Activated T-cell treated with anti-CD3 and anti-CD28 coated beads, Interleukin-2, amount 50 U/mL, for 1 hour (primary cell): ENCODE measurements at places on chromosomes 6 and 20.

GRCh38 chr6:72966628-72967280 lies 258.5 kb downstream of the KHDC1L start:
- no peak for DNase-seq

GRCh38 chr20:4152696-4153235 lies 137.4 kb upstream of the RNF24 start:
- no peak for DNase-seq

- DNase-seq, result no peak
Measured at GRCh38 chr6:18136260-18136659, 13.8 kb upstream of the NHLRC1 start.

- no peak for DNase-seq
Measured at GRCh38 chr6:75581231-75581630, 20.4 kb upstream of the SENP6 start.

DNA sequence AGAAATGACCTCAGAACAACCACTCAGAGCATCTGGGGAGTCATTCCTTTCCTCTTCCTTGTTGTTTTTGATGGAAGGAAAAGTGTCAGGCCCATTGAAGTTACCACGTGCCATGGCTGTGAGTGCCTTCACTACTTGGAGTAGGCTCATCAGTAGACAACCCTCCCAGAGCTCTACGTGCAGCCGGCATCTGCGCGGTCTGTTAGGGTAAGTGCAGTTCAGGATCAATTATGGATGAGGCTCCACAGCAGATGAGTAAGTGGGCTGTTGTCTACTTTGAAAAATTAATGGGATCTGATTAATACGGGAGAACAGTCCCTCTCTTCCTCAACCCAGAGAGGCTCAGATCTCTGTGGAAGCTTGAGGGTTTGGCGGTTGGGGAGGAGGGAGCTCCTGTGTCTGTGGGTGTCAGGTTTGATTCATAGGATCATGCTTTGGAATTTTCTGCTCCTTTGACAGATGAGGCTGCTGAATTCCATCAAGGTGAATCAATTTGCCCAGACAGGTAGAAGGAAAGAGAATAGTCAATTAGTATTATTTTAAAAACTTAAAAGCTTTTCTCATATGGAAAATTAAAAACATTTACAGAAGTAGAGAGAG lies 93.8 kb upstream of the TOX2 start:
- DNase-seq, result no peak

- no peak for DNase-seq
Measured at GRCh38 chr6:13467216-13467600, 20.2 kb downstream of the GFOD1 start.

- DNase-seq, result no peak
Measured at GRCh38 chr20:5841522-5841921, 91.3 kb downstream of the SHLD1 start.

GRCh38 chr6:87075168-87075567 lies 19.7 kb downstream of the CGA start:
- DNase-seq, result no peak

- DNase-seq, result no peak
Measured at GRCh38 chr6:44481760-44482159, 94.3 kb downstream of the CDC5L start.

DNA sequence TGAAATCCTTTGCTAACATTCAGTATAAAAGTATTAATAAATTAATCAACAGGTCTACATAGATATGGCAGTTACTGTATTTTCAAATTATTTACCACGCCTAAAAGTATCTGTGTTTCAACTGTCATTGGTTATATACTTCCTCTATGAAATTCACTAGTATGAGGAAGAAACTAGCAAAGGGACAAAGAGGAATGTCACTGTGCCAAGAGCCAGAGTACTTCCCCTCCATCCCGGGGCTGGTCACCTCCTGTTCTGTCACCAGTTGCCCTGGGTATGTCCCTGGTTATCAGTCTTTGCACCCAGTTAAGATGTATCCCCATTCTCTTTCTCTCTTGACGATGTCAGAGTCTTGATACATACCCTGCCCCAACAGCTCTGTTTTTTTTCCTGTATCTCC lies 476.8 kb upstream of the SOX4 start:
- DNase-seq, result no peak

DNA sequence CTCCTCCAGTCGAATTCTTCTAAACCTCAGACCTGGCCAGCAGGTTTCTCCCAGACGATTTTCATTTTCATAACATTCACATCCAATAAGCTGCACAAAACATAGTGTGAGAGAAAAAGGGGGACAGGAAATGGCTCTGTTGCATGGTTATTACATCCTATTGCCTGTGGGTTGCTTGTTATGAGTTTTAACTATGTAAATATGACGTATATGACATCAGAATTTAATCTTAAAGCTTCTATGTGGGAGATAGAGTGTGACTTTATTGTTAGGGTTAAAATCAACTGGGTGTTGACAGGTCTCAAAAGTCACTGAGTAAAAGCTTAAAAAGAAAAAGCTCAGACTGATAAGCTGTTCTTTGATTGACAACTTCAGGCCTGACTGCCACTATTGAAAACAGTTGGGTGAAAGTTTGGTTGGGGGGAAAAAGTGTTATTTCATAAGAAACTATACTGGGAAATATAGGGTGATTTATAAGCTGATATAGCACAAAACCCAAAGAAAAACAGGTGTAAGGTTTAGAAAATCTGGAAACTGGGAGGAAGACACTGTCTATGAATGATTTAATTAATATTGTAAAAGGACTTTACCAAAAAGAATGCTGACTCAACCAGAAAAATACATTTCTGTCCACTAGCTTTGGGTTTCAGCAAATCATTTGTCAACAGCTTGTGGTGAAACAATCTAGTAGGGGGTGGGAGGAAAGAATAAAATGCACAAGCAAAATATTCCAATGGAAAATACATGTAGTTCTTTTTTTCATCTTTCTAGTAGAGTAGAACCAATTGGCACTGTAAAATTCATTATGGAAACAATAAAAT lies 134.1 kb upstream of the CEP162 start:
- DNase-seq, result no peak

GRCh38 chr20:38255393-38255792 lies 5.1 kb downstream of the KIAA1755 start:
- DNase-seq, result no peak

DNA sequence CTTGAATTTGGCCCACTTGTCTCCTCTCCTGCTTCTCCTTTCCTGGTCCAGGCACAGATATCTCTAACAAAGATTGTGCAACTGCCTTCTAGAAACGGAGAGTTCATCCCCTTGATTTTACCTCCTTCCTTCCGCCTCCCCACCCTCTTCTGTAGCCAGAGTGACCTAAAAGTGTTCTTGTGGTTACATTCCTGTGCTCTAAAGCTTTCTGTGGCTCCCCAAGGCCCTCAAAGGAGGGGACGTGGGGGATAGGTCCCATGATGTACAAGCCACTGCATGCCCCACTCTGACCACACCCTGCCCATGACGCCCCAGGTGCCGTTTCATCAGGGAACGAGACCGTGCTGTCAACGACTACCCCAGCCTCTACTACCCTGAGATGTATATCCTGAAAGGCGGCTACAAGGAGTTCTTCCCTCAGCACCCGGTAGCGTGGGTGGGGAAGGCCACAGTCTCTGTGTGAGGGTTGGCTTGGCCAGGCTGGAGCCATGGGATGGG lies 8.2 kb downstream of the CDC25B start:
- DNase-seq, result no peak

DNA sequence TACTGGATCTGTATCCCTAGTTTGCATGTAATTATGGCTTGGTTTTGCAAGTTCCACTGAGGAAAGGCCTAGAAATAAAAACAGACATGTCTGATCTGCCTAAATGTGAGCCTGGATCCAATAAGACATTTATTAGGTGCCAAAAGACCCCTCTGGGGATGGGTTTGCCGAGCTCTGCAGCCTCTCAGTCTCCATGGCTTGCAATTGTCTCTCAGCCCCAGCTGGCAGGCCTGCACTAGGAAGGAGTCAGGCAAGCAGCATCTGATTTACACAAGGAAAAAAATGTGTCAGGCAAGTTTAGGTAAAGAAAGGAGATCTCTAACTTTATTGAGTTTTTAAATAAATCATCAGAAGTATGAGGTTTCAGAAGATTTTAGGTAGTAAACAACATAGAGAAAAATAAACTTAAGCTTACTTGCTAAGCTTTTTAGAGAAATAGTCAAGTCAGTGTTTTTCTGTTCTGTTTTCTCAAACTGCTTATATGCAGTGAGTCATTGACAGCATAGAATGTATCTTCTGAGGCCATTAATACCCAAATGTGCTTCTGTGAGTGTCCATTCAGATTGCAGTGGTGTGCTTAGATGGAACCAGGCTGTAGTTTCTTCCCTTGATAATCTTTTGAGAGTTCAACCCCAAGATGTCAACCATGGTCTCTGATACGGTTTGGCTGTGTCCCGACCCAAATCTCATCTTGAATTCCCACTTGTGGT lies 121.0 kb downstream of the FHL5 start:
- no peak for DNase-seq

DNA sequence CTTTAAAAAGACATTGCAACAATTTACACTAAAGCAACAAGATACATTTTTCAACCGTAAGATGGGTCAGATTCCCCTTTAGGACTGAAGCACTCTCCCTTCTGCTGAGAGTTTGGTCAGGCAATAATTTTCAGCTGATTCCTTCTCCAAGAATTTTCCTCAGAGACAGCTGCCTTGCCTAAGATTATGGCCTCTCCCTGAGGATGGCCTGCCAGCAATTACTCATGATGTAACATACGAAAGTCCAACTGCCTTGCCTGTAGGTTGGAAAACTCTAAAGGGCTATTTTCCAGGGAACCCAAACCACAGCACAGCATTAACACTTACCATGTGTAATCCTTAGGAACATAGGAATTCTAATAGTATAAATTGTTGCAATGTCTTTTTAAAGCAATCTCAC lies 229.1 kb upstream of the FLRT3 start:
- DNase-seq, result no peak

GRCh38 chr6:127222418-127222817 lies 44.2 kb upstream of the RNF146 start:
- DNase-seq, result no peak

- DNase-seq, result no peak
Measured at GRCh38 chr6:84508334-84508733, 256.1 kb downstream of the TBX18 start.

DNA sequence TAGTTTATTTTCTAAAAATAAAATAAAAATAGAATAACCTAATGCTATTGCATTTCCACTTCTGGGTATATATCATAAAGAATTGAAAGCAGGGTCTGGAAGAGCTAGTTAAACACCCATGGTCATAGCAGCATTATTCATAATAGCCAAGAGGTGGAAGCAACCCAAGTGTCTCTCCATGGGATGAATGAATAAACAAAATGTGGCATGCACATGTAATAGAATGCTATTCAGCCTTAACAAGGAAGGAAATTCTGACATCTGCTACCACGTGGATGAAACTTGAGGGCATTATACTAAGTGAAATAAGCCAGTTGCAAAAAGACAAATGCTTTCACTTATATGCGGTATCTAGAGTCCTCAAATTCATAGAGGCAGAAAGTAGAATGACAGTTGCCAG lies 130.8 kb downstream of the TIAM2 start:
- no peak for DNase-seq

DNA sequence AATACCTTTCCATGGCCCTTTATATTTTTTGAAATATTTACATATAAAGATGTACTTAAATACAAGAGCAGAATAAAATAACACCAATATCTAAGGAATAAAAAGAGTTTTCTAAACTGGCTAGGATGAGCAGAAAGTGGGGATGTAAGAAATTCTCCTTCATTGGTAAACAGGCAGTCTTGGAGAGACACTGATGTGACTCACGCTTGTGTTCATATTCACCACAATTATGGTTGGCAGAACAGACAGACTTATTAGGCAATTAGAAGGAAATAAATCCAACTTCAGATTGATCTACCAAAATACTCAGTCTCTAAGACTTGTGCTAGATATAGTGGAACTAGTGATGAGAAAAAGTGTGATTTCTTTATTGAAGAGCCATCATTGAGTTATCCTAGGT lies 463.7 kb downstream of the CDC5L start:
- no peak for DNase-seq

- no peak for DNase-seq
Measured at GRCh38 chr6:118708744-118709143, 57.4 kb upstream of the CEP85L start.

GRCh38 chr20:8967641-8968245 lies 101.1 kb upstream of the PLCB4 start:
- DNase-seq, result no peak

DNA sequence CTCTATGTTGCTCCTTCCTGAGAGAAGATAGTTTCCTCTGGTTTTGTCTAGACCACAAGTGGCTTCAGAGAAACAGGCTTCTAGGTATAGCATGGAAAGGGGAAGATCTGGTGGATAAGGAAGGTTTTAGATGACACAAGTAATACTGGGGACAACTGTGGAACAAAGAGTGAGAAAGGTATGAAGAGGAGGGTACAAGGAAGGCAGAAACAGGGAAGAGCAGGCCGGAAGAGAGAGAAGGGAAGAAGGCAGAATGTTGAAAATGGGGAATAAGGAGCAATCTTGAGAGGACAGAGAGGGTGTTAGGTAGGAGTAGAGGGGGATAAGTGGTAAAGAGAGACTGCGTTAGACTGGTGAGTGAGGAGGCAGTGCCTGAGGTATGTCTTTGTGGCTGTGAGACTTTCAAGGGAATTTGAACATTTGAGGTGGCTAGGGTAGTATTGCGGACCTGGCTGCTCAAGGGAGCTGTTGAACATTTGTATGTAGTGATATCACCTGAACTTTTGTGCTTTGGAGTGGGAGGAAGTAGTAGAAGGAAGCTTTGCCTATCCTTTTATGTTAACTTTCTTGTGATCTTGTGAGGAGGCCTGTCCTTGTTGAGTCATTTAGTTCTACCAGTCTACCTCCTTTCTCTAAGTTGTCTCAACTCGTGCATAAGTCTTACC lies 69.5 kb downstream of the FOXO3 start:
- DNase-seq, result no peak

GRCh38 chr20:59007665-59008511 lies 834 bp upstream of the CTSZ start:
- DNase-seq, result no peak

- DNase-seq, result no peak
Measured at GRCh38 chr20:45440891-45441685, 25.1 kb downstream of the PIGT start.

GRCh38 chr6:169445661-169446581 lies 192.3 kb upstream of the THBS2 start:
- no peak for DNase-seq

GRCh38 chr6:40916845-40917244 lies 122.2 kb downstream of the UNC5CL start:
- no peak for DNase-seq

DNA sequence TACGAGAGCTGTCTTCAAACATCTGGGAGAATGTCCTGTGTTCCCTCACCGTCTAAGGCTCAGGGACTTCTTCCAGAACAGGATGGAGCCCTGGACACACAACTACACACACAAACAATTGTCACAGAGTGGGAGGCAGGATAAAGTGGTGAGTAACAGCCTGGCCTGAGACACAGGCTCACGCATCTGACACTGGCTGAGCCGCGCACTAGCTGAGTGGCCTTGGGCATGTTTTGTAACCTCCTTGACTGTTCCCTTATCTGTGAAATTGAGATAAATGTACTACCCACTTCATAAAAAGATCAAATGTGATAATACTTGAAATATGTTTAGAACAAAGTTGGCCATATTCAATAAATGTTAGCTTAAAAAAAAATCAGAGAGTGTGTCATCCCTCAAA lies 132.4 kb upstream of the ARMC2 start:
- no peak for DNase-seq
